ENCODE measurements at places on chromosomes 6 and 20.

- DNase-seq = no peak
Measured at GRCh38 chr6:147793871-147794643, 285.6 kb downstream of the SAMD5 start.

DNA sequence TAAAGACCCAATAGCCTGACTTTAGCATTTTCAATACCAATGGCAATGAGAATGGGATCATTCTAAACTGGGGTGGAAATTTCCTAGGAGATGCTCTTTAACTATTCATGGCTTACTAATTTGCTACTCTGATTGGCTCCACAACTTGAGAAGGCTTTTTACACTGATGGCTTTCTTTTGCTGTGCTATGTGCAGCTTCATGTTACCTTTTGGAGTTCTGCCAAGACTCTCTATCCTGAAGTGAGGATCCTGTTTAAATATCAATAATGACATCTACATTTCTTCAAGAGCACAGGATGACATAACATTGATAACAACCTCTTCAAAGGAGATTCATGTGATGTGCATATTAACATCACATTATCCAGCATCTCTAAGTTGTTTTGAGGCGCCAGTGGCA, 43.4 kb upstream of the SIRPG start:
- DNase-seq = no peak

GRCh38 chr6:45423111-45423823, 45.5 kb upstream of the SUPT3H start:
- DNase-seq = no peak

DNA sequence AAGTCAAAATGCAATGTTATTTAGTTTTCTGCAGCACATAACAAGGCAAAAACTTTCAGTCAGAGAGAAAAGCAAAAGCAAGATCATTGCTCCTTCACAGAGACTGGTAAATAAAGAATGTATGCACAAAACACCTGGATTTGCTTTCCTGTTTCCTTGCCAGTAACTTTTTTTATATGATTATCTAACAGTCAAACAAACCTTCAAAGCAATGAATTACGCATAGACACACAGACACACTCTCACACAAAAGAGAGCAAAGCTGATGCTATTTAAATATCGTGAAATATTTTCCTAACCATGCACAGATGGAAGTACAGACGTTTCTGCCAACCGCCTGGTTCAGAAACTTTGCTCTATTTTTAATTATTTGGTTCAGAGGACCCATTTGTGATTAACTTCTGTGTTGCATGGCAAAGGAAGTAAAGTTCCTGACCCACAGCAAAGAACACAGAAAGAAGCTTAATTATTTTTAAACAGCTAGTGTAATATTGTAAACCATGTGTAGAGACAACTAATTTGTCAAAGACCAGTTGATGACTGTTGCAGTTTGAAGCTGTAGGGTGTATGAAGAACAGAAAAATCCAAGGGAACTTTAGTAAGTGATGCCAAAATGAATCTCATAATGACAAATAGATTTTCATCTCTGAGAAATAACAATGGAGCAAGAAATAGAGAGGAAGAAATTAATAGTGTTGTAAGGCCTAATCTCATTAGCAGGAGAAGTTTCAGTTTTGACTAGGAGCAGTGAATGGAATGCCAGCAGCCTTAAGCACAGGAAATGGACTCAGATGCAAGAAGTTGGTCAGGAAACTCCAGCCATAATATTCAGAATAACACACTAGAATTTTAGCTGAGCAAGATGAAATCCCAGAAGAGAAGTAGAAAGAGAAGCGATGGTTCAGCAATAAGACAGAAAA, 24.1 kb downstream of the ATXN1 start:
- DNase-seq = no peak

GRCh38 chr6:30483677-30484279, 5.5 kb upstream of the HLA-E start:
- no peak for DNase-seq

DNA sequence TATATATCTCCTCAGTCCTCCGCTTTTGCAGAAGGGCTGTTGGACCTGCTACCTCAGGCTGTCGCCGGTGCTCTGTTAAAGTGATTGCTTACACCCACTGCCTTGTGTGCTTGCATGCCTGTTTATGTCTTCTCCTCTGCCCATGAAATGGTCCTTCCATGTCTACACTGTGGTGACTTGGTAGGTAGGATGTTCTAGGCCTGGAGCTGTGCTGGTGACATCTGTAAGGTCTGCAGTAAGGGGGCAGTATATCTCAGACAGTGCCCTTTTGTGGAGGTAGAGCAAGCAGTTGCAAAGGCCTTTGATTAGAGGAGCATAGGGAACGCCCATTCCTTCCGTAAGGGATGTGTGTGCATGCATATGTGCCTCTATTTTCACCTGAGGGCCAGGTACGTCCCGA, 40.3 kb downstream of the VAPB start:
- DNase-seq = no peak

DNA sequence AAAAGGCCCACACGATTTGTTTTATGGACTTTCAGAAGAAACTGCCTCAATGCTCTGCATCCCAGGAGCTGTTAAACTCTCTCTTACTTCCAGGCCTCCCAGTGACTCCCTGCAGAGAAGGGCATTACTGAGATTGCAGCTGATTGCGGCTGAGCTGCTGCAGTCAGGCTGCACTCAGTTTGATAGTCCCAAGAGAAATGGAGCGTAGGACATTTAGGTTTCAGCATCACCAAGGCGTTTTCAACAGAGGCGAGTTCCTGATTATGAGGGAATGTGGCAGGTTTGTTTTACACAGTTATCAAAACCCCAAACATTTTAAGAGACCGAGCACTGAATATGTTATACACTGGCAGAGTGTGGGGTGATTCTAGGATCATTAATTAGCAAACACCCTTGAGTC, 145.6 kb downstream of the TBX18 start:
- peak; percentile 23 for DNase-seq

GRCh38 chr6:122276637-122277036, 122.8 kb upstream of the HSF2 start:
- DNase-seq = no peak

DNA sequence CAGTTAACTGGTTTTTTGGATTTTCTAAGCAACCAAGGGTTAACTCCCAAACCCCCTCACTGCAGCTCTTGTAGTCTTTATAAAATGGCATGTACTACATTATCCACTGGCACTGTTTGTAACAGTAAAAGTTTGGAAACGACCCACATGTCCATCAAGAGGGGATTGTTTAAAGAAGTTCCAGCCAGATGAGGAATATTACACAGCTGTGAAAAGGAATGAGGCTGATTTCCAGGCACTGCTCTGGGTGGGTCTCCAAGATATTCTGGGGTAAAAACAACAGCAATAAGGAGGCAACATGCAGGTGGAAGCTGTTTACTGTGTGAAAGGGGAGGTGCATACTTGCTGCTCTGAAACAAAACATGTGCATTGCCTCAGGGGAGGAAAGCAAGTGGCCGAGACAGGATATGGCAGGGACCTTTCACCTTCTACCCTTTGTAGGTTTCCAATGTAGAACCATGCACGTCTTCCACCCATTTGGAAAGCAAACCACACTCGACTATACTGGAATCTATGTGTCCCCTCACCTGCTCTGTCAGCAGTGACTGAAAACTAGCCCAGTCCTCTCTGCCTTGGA, 51.9 kb downstream of the GRM4 start:
- no peak for DNase-seq

DNA sequence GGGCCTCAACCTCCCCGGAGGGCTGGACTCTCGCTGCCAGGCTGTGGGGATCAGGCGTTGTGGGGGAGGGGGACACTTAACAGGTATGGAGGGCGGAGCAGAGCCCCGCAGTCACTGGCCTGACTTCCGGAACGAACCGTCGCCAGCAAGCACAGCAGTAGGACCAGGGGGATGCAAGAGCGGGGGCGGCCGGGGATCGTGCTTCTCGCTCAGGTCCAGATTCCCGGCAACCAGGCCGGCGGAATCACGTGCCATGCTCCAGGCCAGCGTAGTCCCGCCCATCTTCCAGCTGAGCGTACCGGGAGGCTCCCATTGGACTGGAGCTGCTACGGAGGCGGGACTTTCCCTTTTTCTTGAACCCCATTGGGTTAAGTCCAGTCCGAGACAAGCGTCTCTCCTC, 10.0 kb upstream of the POU5F1 start:
- no peak for DNase-seq

DNA sequence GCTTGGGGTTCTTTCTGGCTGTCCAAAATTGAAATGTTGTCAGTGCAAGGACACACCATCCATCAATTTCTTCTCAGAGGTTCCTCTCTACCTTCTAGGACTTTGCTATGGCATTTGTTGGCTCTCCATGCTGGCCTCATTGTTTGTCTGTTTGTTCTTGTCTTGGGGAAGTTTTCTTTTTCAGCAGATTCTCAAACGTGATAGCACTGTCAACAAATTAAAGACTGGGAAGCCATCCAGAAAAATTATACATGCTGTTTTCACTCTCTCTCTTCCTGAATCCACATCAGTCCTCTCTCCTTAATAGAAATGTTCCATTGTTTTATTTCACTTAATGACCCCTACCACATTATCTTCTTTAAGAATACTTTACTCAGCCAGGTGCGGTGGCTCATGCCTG, 130.4 kb downstream of the PCSK2 start:
- no peak for DNase-seq

- DNase-seq = no peak
Measured at GRCh38 chr20:46695892-46696291, 6.6 kb upstream of the TP53RK start.

DNA sequence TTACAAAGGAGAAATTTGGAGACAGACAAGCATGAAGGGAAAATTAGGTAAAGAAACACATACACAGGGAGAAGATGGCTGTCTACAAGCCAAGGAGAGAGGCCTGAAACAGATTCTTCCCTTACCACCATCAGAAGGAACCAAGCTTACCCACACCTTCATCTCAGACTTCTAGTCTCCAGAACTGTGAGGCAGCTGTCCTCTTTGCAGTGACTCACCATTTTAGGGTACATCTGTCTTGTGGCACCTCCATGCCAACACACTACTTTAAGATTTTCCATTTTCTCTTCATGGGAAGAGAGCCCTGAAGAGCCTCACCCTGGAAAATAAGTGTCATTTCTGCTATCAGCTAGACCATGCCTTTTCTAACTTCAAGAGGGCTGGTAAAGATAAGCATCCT, 369.3 kb downstream of the FRK start:
- DNase-seq = no peak

- no peak for DNase-seq
Measured at GRCh38 chr20:61909028-61909427, 156.7 kb downstream of the TAF4 start.

GRCh38 chr6:14436592-14437132, 319.1 kb downstream of the CD83 start:
- no peak for DNase-seq

DNA sequence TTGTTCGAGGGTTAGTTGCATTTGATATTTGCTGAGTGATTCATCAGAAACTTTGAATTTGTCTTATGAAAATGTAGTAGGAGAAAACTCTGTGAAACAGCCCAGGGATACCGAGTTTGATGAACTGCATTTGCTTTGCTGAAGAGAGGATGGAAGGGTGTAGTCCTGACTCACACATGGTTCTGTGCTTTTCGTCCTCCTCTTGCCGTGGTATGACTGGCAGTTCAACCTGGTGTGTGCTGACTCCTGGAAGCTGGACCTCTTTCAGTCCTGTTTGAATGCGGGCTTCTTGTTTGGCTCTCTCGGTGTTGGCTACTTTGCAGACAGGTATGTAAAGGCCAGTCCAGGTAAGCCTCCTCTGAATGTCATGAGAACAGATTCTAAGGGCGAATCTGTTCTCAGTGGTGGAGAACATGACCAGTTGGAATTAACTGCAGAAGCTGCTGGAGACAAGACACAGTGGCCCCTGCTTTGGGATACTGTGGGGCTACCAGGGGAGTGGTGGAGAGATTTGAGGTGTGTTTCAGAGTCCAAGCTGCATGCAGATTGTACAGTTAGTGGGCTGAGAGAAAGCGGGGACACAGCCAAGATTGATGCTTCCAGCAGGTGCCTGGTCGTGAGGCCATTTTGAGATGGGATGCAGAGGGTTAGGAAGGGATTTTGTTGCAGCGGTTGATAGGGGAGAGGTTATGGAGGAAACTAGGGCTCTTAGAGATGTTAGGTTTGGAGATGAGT, 8.4 kb downstream of the SLC22A1 start:
- no peak for DNase-seq

DNA sequence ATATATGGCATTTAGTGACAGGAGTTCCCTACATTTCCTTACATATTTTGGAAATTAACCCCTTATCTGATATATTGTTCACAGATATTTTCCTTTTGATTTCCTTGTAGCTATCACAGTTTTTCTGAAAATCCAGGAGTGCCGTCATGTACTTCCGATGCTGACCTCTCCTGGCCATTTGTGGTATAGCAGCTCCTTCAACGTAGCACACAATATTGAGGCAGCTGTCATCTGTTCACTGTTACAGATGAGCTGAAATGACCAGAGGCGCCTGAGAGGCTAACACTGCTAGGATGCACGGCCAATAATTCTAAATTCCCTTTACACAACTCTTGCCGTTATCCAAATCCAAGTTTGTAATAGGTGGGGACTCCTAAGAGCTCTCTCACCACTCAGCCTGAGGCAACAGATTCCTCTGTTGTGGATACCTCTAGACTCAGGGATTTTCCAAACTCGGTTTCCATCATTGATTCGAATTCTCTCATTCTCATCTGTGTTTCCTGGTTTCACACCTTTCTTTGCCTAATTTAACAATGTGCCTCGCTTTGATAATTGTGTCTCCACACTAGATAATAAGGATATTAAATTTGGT, 53.0 kb downstream of the MMUT start:
- DNase-seq = peak; percentile 38

DNA sequence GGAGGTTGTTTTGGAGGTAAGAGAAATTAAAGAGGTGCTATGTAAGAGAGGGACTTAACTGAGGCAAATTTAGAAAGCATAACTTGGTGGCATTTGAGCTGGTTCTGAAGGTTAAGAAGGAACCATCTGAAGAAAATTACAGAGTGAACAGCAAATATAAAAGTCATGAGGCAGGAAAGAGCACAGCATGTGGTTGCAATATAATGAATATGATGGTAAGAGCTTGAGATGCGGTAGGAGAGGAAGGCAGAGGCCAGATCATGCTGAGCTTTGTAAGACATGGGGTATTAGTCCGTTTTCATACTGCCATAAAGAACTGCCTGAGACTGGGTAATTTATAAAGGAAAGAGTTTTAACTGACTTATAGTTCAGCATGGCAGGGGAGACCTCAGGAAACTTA, 279.1 kb downstream of the UTRN start:
- DNase-seq = no peak

DNA sequence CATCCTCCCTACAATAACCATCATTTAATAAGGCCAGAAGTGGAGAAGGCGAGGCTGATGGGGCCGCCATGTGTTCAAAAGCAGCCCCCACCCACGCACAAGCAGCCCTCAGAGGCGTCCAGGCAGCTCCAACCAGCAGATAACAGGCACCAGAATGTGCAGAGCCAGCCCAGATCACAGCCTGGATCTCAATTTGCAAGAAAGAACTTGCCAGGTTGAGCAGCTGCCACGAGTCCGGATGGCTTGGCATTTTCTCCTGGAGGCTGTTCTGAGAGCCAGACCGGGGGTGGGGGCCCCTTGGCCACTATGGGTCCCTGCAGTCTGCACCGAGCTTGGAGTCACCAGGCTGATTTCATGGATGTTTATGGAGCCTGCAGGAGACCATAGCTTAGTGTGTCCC, 338.1 kb downstream of the PREX1 start:
- no peak for DNase-seq

All from iPS DF 19.7 (cell line).